ENCODE measurements at places on chromosomes 5 and 9.
A peak's percentile ranks its signal among the peaks of the same experiment; 100 is the strongest.

- no peak for DNase-seq
Observed at GRCh38 chr5:10401498-10401897, 40.2 kb upstream of the ROPN1L start.

DNA sequence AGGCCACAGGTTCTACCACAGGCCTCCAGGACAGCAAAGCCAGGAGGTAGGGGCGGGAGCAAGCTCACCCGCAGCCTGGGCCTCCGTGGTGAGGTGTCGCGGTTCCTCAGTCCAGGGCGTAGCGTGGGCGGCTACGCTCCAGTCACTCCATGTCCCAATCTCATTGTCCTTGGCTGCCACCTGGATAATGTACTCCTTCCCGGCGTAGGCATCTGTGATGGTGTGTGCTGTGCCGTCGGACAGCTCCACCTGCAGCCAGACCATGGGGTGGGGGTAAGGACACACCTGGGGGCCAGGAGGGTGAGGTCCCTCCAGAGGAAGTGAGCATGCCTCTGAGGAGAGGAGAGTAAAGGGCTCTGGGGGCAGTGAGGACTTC is 29.8 kb upstream of the ENHO start:
- DNase-seq = no peak

GRCh38 chr9:135230817-135231520 is 143.5 kb downstream of the OLFM1 start:
- DNase-seq = no peak

DNA sequence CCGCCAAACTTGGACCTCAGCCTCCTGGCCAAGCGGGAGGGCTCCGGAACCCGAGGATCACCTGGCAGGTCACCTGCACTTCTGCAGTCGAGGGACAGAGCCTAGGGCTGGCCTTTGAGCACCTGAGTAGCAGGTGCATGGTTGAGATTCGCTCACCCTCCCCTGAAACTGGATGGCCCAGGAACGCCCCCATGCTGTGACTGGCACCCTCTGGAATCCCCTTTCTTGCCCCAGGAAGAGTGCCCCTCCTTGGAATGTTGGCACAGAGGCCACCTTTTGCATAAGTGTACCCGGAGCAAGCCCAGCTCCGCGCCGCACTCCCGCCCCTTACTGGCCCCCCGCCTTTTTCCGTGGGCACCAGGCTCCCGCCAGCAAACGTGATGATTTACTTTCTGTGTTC is 112.5 kb upstream of the IER5L start:
- no peak for DNase-seq

DNA sequence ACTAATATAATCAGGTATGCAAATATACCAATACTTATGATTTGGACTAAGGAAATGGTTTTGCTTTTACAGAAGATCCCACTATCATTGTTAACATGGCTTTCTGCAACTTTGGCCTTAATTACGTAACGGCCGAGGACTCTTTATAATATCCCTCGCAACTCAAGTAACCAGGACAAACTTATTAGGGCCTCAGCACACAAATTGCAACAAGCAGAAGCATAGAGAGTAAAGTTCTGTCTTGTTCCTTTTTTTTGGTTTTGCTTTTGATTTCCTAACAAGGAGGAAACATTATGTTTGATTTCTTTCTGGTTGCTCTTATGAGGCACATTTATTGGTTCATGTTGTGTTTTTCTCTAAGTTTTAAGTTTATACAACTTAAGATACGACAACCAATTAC is 60.4 kb downstream of the RORB start:
- DNase-seq = no peak

DNA sequence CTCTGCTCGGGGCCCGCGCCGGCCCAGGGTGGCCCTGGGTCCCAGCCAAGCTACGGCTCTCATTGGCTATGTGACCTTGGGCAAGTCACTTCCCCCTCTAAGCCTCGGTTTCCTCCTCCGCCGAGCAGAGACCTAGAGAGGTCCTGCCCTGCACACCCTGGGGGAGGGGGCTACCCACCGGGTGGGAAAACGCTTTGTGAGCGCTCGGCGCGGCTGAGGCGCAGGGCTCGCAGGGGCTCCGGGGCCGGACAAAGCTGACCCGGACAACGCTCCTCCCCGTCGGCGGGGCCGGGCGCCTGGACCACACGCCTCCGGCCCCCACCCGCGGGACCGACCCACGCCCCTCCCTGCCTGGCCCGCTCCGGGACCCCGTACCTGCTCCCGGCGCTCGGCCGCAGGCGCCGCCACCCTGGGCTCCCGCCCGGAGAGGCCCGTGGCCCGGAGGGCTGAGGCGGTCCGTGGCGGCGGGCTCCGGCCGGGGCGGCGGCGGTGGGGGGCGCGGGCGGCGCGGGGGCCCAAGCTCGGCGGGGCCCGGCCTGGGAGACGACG is 85.7 kb upstream of the MELK start:
- peak; percentile 67 for DNase-seq

DNA sequence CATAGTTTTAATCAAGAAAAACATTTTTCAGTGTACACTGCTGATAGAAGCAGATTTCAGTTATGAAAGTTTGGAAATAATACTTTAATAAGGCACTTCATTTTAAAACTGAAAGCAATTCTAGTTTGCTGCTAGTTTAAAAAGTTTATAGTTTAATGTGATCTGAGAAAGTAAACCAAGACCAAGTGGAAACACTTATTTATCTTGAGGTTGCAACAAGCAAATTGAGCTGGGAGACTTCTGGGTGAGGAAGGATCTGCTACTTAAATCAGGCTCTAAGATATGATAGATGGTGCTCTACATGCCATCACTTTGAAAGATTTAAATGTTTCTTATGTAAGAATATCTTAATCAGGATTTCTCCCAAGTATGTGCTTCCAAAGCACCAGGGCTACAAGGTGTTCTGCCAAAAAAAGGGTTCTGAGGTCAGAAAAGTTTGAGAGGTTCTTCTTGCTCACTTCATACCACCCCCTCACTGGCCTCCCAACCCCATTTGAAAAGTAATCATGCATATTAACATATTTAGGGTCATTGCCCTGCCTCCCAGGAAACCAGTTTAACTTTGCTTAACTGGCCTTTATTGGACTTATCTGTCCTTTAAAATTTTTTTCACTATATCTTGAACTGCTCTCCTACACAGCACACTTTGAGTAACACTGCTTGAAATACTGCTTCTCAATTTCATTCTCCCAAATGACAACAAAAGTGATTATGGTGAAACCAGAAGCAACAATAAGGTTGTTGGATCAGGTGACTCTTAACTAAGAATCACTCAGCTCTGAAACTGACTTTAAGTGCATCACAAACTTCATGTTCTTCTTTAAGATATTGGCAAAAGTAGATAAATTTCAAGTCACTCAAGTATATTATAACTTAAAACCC is 15.5 kb downstream of the SLC44A1 start:
- peak; percentile 27 for DNase-seq

DNA sequence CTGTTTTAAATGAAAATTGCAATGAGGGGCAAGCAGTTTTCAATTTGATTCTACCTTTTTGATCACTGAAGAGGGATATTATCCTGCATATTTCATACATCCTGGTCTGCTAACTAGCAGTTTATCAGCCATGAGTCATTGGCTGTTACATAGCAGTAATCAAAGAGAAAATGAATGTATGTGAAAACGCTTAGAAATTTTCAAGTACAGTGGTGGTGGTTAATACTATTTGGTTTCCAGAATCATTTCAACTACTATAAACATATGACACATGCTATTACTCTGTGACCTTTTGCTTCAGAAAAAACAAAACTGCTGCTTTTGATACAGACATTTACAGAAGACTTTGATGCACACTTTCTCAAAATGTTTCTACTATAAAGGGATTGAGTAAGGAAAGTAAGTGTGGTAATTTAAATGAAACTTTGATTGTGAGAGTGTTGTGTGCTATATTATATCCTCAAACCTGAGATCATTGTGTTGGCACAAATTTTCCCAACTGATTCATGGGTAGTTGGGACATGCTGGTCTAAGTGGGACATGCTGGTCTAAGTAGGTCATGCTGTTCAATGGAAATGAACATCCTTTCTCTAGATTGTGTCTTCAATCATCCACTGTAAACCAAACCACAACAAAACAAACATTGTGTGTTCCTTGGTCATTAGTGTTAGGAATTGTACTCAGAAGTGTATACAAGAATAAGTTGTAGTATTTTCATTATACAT is 5.1 kb downstream of the RNF14 start:
- peak; percentile 24 for DNase-seq

GRCh38 chr9:128285033-128285784 is 9.1 kb downstream of the SWI5 start:
- no peak for DNase-seq

- peak; percentile 93 for DNase-seq
Observed at GRCh38 chr5:10329820-10330481, 22.2 kb upstream of the CMBL start.

GRCh38 chr9:93204470-93205043 is 20.6 kb downstream of the WNK2 start:
- DNase-seq = no peak

DNA sequence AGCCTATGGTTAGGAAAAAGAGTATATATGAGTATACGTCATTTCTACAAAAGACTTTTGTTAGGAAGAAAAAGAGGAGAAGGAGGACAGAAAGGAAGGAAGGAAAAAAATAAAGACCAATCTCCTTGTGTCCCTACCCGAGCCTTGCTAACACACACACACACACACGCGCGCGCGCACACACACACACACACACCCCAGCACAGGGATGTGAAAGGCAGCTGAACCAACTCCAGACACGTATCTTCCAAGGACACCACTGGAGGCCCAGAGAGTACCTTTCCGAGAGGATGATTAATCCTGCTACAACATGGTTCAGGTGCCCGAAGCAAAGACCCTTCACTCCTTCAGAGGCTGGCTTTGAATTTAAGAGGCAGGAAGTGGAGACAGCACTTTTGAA is 56.9 kb upstream of the GALNT10 start:
- no peak for DNase-seq

DNA sequence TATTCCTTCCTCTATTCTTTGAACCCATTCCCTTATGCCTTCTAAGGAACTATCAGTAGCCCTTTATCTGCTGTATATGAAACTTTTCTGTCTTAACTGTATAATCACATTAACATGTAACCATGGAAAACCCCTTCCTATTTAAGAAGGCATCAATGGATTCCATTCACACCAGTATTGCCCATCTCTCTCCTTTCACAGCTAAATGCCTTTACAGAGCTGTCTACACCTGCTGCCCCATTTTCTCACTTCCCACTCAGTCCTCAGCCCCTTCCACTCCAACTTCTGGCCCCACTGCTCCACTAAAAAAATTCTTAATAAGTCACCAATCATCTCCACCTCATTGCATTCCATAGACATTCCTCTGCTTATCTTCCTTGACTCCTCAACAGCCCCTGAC is 50.8 kb downstream of the SEC61B start:
- DNase-seq = no peak

GRCh38 chr5:127595484-127596368 is 53.2 kb upstream of the CTXN3 start:
- no peak for DNase-seq

DNA sequence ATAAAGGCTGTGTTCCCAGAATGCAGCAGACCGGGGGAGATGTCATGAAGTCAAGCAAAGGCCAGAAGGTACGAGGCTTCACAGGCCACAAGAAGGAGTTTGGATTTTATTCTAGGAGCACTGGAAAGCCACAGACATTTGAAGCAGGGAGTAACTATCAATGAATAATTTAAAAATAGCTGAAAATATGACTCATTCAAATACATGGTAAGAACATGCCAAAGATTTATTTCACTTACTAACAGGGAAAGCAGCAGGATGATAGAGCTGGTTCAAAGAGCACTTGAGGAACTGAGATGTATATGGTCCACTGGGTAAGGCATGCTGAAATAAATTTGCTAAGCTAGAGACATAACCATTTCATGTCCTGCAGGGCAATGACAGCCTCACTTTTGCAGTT is 53.2 kb downstream of the MSX2 start:
- DNase-seq = no peak

DNA sequence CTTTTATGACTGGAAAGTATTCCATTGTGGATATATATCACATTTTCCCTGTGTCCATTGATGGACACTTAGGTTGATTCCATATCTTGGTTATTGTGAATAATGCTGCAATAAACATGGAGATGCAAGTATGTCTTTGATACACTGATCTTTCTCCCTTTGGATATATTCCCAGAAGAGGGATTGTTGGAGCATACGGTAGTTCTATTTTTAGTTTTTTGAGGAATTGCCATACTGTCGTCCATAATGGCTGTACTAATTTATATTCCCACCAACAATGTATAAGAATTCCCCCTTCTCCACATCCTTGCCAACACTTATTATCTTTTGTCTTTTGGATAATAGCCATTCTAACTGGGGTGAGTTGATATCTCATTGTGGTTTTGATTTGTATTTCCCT is 54.9 kb upstream of the PITX1 start:
- no peak for DNase-seq

- DNase-seq = no peak
Observed at GRCh38 chr9:98580956-98581355, 127.8 kb downstream of the GABBR2 start.

DNA sequence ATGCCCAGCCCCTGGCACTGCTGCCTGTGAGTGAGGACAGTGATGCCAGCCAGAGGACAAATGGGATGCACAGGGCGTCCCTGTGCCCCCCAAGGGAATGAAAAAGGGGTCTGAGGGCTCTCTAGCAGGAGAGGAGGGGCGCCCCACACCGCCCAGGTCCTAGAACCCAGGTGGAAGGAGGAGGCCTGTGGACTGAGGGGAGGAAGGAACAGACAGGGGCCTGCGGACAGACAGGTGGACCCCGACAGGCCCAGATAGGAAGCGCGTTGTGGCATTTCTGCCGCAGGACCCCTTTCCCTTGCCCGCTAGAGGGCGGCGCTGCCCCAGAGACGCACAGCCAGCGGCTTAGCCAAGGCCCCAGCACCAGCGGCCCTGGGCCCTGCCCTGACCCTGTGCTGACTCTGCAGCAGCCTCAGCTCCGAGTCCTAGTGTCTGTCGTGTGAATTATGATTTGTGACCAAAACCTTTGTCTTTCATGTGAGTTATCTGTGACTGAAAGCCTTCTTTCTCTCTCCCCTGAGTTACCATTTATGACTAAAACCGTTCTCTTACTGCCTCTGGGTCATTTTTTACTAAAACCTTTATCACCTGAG is 30.7 kb downstream of the TRIP13 start:
- peak; percentile 83 for DNase-seq
